ENCODE measurements at places on chromosomes 2 and 18.

DNA sequence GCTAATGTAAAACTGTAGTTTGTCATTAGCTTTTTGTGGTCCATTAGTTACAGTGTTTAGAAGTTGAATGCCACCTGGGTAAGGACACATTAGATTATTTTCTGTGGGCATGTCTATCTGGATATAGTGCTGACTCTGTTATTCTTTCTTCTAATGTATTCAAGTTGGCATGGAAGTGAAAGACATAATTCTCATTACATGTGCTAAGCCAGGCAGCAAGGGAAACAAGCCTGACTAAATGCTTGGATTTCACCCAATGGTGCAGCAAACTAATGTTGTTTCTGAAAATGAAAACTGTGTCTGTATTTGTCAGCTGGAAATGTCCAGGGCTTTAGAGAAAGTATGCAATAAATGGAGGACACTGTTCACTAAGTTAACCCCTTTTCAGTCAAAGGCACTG is 100.7 kb downstream of the NUP35 start:
- DNase-seq: no peak

DNA sequence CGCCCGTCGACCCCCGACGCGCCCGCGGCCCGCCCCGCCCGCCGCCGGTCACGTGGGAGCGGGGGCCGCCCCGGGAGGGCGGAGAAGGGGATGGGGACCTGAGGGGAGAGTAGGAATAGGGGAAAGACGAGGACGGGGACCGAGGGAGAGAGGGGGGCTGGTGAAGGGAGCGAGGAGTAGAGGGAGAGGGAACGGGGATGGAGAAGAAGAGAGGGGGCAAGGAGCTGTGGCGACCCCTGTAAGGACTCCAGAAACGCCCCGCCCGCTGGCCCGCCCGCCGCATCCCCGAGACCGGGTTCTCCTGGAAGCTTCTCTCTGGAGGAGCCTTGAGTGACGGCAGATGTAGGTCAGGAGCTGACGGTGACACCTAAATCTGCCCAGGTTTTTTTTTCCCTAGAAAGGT is 615 bp downstream of the ADNP2 start:
- peak; percentile 53 for DNase-seq

GRCh38 chr2:102055346-102055990 is 63.7 kb downstream of the IL1R2 start:
- no peak for DNase-seq

DNA sequence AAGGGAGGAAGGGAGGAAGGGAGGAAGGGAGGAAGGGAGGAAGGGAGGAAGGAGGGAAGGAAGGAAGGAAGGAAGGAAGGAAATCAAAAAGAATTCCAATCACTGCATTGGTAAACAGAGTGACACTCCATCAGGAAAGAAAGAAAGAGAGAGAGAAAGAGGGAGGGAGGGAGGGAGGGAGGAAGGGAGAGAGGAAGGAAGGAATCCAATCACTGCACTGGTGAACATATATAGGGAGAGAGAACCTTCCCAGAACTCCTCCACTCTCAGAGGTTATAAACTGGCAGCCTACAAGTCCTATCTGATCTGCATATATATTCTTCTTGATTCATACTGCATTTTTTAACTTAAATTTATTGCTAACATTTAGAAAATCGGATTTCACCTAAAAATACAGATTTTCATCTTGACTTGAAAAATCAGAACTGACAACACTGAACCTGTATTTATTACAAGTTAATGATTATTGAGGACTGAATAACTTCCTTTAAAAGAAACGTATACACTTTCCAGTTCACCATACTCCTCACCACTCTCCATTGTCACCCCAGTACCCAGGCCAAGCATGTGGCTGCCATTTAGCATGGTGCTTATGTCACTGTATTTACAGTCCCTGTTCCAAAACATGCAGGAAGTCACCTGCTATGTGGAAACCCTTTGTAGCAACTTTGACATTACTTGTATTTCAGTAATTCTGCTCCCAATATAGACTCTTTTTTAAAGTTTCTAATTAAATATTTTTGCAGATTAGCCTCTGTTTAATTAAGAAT is 83.5 kb downstream of the ANTXR1 start:
- no peak for DNase-seq

- DNase-seq: no peak
Measured at GRCh38 chr2:128594953-128595677, 276.4 kb upstream of the HS6ST1 start.
